Naive thymus-derived CD4-positive, alpha-beta T cell (primary cell): ENCODE measurements at places on chromosomes 3 and 15.

GRCh38 chr15:86018679-86019078 is 61.0 kb upstream of the AGBL1 start:
- DNase-seq = no peak

GRCh38 chr3:149653564-149653963 is 4.3 kb downstream of the WWTR1 start:
- DNase-seq = no peak

DNA sequence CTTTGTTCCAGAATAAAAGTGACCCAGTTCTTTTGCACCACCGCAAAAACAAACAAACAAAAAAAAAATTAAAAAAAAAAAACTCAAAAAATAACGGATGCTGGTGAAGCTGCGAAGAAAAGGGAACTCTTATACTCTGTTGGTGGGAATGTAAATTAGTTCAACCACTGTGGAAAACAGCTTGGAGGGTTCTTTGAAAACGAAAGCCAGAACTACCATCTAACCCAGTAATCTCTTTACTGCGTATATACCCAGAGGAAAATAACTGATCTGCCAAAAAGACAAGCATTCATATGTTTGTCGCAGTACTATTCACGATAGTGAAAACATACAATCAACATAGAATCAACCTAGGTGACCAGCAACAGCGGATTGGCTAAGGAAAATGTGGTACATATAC is 298.9 kb upstream of the CBLB start:
- no peak for DNase-seq

GRCh38 chr15:70271422-70272088 is 173.8 kb upstream of the TLE3 start:
- no peak for DNase-seq

DNA sequence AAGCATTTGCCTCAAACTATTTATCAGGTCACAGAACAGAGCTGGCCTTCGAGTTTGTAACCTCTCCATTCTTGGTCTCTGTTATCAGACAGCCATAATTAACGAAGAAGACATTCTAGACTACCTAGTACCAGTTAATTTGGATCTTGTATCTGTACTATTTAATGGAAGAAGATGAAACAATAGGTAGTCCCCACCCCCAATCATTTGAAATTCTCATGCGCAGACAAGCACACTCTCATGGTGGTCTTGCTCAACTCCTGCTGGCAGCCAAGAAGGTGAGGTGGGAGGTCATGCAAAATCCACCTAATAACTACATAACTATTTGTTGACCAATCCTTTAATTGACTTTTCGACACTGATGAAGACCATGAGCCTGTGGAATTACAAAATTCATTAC is 2.8 kb upstream of the SKIL start:
- DNase-seq = no peak

DNA sequence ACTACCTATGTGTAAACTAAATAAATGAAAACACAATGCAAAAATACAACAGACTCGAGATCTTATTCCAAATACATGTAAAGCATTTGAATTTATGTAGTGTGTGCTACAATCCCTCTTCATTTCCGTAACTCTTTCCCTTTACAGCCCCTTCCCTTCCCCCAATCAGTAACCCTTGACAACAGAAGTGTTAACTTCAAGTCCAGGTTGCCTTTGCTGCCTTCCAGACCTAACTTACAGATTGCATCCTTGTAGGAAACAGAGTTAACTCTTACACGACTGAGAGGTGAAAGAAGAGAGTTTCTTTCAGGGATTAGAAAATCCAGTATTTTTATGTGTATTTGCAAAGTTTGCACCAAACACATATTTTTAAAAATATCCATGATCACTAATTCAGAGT is 1.4 kb upstream of the ROBO1 start:
- no peak for DNase-seq
